Activated naive CD4-positive, alpha-beta T cell treated with anti-CD3 and anti-CD28 coated beads, Interleukin-2, amount 10 ng/mL, durations not matched to agents 5 hours and 36 hours (primary cell): ENCODE measurements at places on chromosomes 2 and 18. TPM values are rescaled to one million over a fixed set of nuclear protein-coding genes. Genes with fewer than 3 reads are reported as not detected.

The KLHL41 gene
- total RNA-seq = not detected

The MRPL33 gene
- 55.4 TPM for total RNA-seq

The UGT1A8 gene
- total RNA-seq = not detected

The TCF23 gene
- total RNA-seq = not detected

The TTC27 gene
- total RNA-seq = 15.8 TPM

The PAIP2B gene
- 2.2 TPM for total RNA-seq

The GLI2 gene
- total RNA-seq = 0.22 TPM

The ANTXR1 gene
- not detected for total RNA-seq

The REG1B gene
- total RNA-seq = not detected

The TRIM43 gene
- total RNA-seq = not detected

The GREB1 gene
- 0.43 TPM for total RNA-seq

The NEB gene
- 0.58 TPM for total RNA-seq

The ARHGAP28 gene
- not detected for total RNA-seq

The SYT4 gene
- total RNA-seq = not detected

The AFF3 gene
- 12.9 TPM for total RNA-seq

The MAP3K20 gene
- 9.8 TPM for total RNA-seq

The CACNB4 gene
- total RNA-seq = 0.13 TPM

The FHOD3 gene
- total RNA-seq = not detected

The C2orf81 gene
- total RNA-seq = 3.3 TPM

The TUBB8B gene
- not detected for total RNA-seq

The CTAGE1 gene
- not detected for total RNA-seq

The HEATR5B gene
- total RNA-seq = 24.3 TPM

The TUBA3E gene
- not detected for total RNA-seq

The KYNU gene
- total RNA-seq = not detected

The POTEJ gene
- not detected for total RNA-seq

The CENPA gene
- 31.0 TPM for total RNA-seq

The CCDC150 gene
- 9.2 TPM for total RNA-seq

The CHRND gene
- total RNA-seq = not detected

The PLEKHH2 gene
- total RNA-seq = 0.53 TPM

The RUFY4 gene
- 0.88 TPM for total RNA-seq

The IL1B gene
- not detected for total RNA-seq

The CNNM4 gene
- total RNA-seq = 6.8 TPM

The SOX11 gene
- not detected for total RNA-seq

The RNF152 gene
- total RNA-seq = not detected

The ATG4B gene
- 81.5 TPM for total RNA-seq

The SP5 gene
- not detected for total RNA-seq

The VAMP8 gene
- total RNA-seq = 123 TPM

The TXNDC2 gene
- not detected for total RNA-seq

The RAB27B gene
- total RNA-seq = 3.4 TPM

The ANKMY1 gene
- total RNA-seq = 37.6 TPM

The GALNT1 gene
- total RNA-seq = 38.9 TPM

The CCDC148 gene
- total RNA-seq = not detected

The ACVR1 gene
- 36.2 TPM for total RNA-seq

The DCC gene
- total RNA-seq = not detected

The MYL12A gene
- total RNA-seq = 1,022 TPM

The SFT2D3 gene
- 7.4 TPM for total RNA-seq

The ABCB11 gene
- total RNA-seq = not detected
